Activated CD8-positive, alpha-beta memory T cell treated with anti-CD3 and anti-CD28 coated beads, Interleukin-2, amount 50 U/mL, for 4 hours (primary cell): ENCODE measurements at places on chromosomes 2 and 18.
A peak's percentile ranks its signal among the peaks of the same experiment; 100 is the strongest.

GRCh38 chr2:69765096-69765380 lies 23.1 kb downstream of the ANXA4 start:
- no peak for DNase-seq

- DNase-seq, result no peak
These were observed 96.0 kb downstream of the HNMT start for GRCh38 chr2:138060301-138060635.

DNA sequence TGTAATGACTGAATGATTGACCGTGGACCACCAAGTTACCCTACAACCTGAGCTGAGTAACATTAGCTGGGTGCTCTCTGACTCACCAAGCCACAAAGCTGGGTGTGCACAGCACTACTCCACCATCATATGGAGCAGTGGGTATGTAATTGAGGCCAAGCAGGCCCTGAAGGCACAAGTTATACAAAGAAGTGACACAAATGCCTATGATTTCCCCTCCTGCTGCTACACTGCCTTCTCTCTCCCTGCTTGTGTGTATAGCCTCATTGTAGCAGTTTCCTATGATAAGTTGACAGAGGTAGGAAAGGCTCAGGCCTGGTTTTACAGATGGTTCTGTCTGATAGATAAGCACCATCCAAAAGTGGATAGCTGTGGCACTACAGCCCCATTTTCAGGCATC lies 1327.2 kb upstream of the DDX18 start:
- DNase-seq, result no peak

- no peak for DNase-seq
These were observed 542.7 kb upstream of the RAB6C start for GRCh38 chr2:129436809-129437208.

DNA sequence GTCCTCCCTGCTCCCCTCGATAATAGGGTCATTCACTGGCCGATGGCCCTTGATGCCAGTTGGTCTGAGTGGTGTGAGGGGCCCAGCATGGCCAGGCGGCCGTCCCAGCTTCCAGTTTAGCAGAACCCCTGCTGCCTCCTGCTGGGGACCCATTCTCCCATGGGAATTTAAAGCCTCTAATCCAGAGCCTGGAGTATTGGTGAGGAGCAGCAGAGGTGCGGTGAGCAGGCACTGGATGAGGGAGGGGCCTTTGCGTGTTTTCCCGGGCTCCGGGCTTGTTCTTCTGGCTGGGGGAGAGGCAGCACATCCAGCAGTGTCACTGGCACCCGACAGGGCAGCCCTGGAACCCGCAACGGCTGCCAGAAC lies 17.4 kb downstream of the KCNIP3 start:
- DNase-seq, result no peak

- no peak for DNase-seq
These were observed 53.4 kb downstream of the CDH2 start for GRCh38 chr18:28123401-28124030.

- DNase-seq, result no peak
These were observed 33.1 kb upstream of the MBP start for GRCh38 chr18:77165503-77166188.

DNA sequence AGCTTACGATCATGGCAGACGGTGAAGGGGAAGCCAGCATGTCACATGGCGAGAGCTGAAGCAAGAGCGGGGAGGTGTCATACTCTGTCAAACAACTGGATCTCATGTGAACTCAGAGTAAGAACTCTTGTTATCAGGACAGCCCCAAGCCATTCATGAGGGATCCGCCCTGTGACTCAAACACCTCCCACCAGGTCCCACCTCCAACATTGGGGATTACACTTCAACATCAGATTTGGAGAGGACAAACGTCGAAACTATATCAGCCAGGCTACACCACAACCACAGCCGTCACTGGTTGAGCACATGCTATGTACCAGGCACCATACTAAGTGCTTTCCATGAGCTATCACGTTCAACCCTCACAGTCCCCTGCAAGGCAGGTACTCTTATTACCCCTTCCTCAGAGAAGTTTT lies 293.8 kb downstream of the PRKCE start:
- no peak for DNase-seq

GRCh38 chr2:214107726-214108125 lies 303.1 kb upstream of the VWC2L start:
- no peak for DNase-seq

DNA sequence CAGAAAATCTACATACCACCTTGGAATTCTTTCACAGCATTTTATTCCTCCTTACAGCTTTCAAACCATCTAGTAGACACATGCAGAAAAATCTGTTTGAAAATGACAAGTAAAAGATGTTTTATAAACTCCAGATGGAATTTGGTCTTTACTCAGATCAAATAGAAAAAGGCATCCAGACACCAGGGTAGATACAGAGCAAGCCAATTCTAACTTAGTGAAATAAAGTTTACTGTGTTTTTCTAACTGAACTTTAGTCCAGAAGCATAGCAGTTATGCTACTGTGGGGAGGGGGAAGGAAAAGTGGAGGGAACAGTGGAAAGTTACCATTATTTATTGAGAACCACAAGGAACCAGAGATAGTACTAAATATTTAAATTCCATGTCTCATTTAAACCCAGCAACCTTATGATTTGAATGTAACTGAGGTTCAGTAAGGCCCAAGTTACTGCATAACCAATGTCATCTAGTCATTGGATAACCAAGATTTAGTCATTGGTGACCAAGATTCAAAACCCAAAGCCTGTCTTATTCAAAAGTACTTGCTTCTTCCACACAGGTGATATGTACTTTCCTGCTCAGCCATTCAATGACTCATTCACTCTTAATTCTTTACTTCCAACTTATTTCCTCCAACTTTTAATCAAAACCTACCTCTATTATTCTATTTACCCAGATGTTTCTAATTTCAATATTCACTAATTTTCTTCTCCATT lies 57.7 kb downstream of the RAD51AP2 start:
- DNase-seq, result no peak

GRCh38 chr2:70516596-70516995 lies 37.0 kb downstream of the TGFA start:
- no peak for DNase-seq

GRCh38 chr2:17615728-17616351 lies 75.3 kb downstream of the VSNL1 start:
- no peak for DNase-seq

DNA sequence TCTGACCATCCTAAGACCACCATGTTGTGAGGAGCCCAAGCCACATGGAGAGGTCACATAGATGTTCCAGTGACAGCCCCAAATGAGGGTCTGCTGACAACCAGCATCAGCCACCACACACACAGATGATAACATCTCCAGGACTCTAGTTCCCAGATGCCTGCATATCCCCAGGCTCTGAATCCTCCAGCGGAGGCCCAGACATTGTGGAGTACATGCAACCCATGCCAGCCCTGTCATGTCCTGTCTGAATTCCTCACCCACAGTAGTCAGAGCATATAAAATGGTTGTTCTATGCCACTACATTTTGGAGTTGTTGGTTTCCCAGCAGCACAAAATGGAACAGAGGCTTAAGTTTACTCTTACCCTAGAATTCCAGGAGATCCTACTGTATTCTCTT lies 122.0 kb upstream of the SLC35G4 start:
- no peak for DNase-seq

- no peak for DNase-seq
These were observed 130.2 kb downstream of the MTCL1 start for GRCh38 chr18:8835521-8835953.

- peak; percentile 18 for DNase-seq
These were observed 1.7 kb downstream of the FZD7 start for GRCh38 chr2:202035089-202035940.

DNA sequence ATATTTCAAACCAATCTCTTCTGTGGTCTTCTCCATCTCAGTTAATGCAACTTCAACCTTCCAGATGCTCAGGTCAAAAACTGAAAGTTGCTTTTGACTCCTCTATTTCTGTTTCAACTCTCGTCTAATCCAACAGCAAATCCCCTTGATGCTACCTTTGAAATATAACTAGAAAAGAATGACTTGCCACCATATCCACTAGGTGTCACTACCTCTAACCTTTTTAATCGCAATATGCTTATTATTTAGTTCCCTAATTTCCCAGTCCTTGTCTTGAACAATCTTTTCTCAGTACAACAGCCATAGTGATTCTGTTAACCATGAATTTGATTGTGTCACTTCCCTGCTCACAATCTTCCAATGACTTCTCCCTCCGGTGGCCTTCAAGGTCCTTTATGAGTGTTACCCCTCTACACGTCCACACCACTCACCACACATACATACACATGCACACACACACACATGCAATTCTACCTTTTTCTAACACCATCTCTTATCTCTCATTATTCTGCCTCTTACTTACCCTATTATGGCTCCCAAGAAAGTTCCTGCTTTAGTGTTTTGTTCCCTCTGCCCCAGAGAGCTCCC lies 245.5 kb upstream of the KCNJ3 start:
- DNase-seq, result no peak
